Esophagus squamous epithelium (tissue), 5 donors: ENCODE measurements at places on chromosomes 12 and 14. TPM values are rescaled to one million over a fixed set of nuclear protein-coding genes. Genes with fewer than 3 reads are reported as not detected.

- H3K4me1 ChIP-seq, result no peaks in the 10 kb centered on the region
- no peak overlapping the region for H3K4me3 ChIP-seq
- no peaks in the 10 kb centered on the region for H3K36me3 ChIP-seq
- DNase-seq, result no peak
Observed at GRCh38 chr14:63006531-63006930, 38.7 kb downstream of the KCNH5 start.

DNA sequence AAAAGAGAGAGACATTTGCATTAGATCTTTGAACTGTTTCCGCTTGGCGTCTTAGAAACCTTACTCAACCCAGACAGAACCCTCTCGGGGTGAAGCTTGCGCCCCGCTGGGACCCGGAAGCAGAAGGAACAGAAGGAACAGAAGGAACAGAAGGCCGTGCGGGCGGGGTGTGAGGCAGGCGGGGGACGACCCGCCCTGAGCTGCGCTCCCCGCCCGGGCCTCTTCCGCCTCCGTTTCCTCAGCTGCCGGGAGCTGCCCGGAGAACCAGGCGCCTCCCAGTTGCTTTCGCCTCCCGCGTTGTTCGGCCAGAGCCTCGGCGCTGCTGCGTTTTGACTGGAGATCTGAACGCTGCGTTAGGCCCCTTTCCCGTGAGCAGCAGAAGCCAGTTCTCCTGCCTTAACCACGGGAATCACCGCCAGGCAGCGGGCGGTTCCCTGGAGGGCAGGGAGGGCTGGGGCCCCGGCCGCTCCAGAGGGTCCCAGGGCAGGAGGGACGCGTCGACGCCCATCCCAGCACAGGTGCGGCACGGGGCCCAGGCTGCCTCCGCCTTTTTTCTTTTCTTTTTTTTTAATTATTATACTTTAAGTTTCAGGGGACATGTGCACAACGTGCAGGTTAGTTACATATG lies 19.3 kb upstream of the MMP17 start:
- peaks cover 9% of the 10 kb centered on the region for H3K4me1 ChIP-seq
- H3K36me3 ChIP-seq, result no peaks in the 10 kb centered on the region
- no peaks in the 10 kb centered on the region for H3K27me3 ChIP-seq
- no peak overlapping the region for H3K27ac ChIP-seq
- no peak for DNase-seq

DNA sequence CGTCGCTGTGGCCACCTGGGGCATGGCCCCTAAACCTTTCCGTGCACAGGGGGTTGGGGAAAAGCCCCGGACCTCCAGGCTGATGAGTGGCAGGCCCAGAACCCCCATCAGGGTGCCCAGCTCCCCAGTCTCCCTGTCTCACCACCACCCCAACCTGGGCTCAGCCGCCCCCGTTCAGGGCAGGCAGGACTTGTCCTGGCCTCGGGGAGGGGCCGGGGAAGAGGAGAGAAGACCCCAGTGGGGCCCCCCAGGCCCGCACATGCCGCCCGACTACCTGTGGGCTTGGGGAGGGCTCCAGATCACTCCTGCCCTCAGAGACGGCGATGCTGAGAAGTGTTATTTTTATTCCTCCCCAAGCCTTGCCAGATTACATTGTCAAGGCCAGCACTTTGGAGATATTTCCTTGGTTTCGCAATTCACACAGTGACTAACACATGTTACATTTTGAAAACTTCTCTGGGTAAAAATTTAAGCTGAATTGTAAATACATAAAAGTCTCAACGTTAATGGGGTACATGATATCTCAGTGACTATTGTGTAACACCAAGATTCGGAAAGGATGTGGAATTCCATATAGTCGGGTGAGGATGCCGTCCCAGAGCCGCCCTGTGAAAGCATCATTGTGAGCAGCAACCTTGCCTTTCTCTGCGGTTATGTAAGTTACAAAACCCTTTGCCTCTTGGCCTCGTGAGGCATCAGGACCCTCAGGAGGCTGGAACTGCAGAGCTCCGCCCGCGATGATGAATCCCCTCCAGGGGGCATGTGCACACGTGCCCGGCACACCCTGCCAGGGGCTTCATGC lies 85.6 kb upstream of the DIO3 start:
- peaks cover 26% of the 10 kb centered on the region for H3K27me3 ChIP-seq
- H3K4me3 ChIP-seq, result no peak overlapping the region
- DNase-seq, result no peak
- H3K4me1 ChIP-seq, result peaks cover 43% of the 10 kb centered on the region
- H3K36me3 ChIP-seq, result no peaks in the 10 kb centered on the region
- H3K27ac ChIP-seq, result peak overlapping the region; percentile 79

GRCh38 chr12:59069516-59069915 lies 149.2 kb upstream of the LRIG3 start:
- no peak overlapping the region for H3K27ac ChIP-seq
- H3K4me1 ChIP-seq, result no peaks in the 10 kb centered on the region
- no peaks in the 10 kb centered on the region for H3K27me3 ChIP-seq
- no peaks in the 10 kb centered on the region for H3K36me3 ChIP-seq
- no peak for DNase-seq

DNA sequence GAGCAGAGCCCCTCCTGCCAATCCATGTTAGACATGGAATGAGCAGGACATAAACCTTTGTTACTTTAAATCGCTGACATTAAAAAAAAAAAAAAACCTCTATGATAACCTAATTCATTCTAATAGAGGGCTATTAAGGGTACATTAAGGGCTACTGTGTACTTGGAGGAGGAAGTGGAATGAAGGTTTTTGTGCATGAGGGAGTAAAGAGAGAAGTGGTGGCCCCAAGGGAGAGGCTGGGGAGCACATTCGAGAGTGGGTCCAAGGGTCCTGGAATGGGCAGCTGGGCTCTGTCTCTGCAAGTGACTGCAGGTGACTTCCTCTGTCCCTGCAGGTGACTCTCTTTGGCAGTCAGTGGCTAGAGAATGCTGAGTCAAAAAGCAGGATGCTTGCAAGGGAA lies 32.1 kb upstream of the PTGDR start:
- H3K27me3 ChIP-seq, result no peaks in the 10 kb centered on the region
- no peak for DNase-seq
- H3K4me3 ChIP-seq, result no peak overlapping the region
- H3K36me3 ChIP-seq, result no peaks in the 10 kb centered on the region

DNA sequence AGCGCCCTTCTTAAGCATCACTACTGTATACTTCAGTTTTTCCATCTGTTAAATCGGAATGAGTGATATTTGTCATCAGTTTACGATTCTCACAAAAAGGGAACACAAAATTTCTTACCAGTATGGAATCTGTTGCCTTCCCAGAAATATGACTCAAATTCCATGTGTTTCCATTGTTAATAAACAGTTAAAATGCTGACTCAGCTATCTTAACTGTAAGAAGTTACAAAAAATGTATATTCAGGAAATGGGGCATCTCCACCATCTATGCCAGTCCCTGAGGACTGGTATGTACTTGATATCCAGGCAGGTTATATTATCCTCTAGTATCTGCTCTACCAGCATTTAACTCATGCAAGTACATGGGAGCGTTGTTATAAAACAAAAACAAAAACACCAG lies 2.4 kb upstream of the COX16 start:
- no peaks in the 10 kb centered on the region for H3K36me3 ChIP-seq
- H3K4me3 ChIP-seq, result no peak overlapping the region
- no peak for DNase-seq
- H3K27ac ChIP-seq, result no peak overlapping the region

- no peaks in the 10 kb centered on the region for H3K27me3 ChIP-seq
- H3K4me1 ChIP-seq, result peaks cover 14% of the 10 kb centered on the region
Observed at GRCh38 chr12:91422811-91423692, 240.4 kb upstream of the DCN start.

Gene C12orf56
- 6.8 TPM for total RNA-seq

Gene CCND2
- 49.8 TPM for total RNA-seq

Gene C1QL4
- total RNA-seq, result not detected
